ENCODE measurements at places on chromosomes 5 and 9.

- no peak for DNase-seq
These were observed 984 bp upstream of the RAD23B start for GRCh38 chr9:107281922-107282667.

GRCh38 chr9:125145425-125145824 is 2.1 kb upstream of the SCAI start:
- DNase-seq, result no peak

DNA sequence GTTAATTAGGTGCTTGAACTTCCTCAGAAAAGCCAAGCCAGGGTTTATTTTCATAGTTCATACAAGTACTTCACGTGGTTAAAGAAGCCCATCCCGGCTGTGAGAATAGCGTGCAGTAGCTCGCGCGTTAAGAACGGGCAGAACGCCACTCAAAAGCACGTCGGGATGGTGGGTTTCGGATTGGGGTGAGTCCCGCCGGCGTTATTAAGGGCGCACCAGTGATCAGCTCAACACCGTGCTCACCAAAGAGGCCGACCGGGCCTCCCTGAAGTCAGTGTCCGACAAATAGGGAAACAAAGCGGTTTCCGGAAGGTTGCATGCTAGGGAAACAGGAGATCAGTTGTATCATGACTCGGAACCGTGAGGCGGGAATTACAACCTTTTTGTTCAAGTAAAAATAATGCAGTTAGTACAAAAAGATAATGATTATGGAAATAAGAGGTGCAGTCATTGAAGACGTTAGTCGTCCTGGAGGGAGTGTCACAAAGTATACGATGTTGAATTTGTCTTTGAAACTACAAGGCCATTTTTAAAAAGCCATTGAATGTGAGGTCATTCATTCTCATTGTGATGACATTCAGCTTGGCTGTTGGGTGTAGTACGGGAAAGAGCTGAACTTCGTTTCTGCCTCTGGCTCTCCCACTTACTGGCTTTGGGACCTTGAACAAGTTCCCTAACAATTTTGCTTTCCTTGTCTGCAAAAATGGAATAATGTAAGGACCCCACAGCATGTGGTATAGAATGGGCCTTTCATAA is 992 bp downstream of the SETD9 start:
- peak; percentile 34 for DNase-seq

DNA sequence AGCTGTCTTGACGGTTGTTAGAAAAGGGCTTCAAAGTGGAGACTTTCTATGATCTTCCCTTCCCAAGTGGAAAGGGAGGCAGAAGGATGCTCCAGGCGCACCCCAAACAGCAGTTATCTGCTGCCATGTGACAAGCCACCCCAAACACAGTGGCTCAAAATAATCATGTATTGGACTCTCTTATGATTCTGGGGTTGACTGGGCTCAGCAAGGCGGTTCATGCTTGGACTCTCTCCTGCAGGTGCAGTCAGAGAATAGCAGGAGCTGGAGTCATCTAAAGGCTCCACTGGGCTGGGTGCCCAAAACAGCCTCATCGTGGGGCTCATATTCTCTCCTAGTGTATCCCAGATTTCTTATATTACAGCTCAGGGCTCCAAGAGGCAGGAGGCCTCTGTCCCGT is 177.6 kb upstream of the IER5L start:
- no peak for DNase-seq

DNA sequence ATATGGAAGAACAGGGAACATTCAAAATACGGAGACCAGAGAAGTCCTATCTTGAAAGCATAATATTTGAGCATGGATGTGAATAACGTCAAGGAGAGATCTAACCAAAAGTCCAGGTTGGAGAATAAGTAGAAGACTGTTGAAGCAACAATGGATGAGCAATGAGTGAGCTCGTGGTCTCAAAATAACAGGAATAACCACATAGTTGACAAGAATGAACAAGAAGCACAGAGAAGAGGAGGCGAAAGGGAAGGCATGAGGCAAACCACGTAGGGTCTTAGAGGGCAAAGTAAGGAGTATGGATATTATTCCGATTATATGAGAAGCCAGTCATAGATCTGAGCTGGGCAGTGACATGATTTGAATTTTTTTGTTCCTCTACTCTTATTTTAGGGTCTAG is 710.2 kb downstream of the BRINP1 start:
- DNase-seq, result no peak

DNA sequence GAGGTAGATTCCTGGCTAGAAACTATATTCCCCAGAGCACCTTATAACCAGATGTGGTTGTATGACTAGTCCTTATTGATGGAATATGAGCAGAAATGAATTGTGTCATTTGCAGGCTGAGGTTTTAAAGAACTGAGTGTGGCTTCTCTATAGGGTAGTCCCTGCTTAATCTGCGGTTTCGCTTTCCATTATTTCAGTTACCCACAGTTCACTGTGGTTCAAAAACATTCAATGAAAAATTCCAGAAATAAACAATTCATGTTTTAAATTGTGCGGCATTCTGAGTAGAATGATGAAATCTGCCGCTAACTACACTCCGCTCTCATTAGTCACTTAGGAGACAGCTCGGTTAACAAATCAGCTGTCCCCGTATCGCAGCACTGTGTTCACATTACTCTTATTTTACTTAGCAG is 65.1 kb downstream of the ANKRD55 start:
- DNase-seq, result peak; percentile 84

DNA sequence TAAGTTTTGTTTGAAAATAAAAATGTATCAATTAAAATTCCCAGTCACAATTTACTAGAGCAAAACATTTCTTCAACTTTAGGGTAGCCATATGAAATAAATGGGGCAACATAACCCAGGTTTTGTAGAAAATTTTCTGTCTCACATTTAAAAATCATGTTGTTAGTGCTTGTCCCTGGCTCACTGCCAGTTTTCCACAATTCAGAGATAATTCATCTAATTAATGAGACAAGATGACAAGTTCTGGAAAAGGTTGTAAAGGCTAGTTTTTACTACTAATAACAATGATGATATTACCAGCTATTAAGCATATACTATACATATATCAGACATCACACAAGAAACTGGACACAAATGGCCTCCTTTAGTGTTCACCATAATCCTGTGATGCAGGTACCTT is 45.9 kb downstream of the MEGF9 start:
- DNase-seq, result no peak

GRCh38 chr9:99158629-99159028 is 53.7 kb downstream of the TGFBR1 start:
- DNase-seq, result no peak

- no peak for DNase-seq
These were observed 31.5 kb downstream of the SLC22A4 start for GRCh38 chr5:132325691-132326090.

DNA sequence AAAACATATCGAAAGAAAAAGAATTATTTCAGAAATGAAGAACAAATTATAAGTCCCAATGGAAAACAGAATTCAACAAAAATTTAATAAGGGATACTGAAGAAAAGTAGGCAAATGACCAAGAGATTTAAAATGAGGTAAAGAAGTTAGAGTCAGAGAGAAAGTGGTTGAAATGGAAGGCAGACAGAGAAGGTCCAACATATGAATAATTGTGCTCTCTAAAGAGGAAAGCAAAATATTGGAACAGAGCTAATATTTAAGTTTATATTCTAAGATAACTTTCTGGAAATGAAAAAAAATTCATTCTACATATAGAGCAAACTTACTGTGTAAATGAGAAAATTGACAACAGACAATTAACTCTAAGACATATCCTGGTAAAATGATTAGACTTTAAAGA is 94.1 kb downstream of the PTCH1 start:
- DNase-seq, result no peak

DNA sequence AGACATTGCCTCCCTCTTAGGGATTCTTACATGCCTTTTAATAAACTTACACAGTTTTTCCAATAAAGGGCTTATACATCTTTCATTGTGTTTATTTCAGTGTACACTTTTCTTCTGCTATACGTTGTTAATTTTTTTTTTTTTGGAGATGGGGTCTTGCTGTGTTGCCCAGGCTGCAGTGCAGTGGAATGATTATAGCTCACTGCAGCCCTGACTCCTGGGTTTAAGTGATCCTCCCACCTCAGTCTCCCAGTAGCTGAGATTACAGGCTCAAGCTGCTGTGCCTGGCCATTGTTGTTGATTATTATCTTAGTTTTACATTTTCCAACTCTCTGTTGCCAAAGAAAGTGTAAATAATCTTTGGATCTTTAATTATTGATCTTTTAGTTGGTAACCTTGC is 89.8 kb downstream of the GTF3C4 start:
- no peak for DNase-seq

DNA sequence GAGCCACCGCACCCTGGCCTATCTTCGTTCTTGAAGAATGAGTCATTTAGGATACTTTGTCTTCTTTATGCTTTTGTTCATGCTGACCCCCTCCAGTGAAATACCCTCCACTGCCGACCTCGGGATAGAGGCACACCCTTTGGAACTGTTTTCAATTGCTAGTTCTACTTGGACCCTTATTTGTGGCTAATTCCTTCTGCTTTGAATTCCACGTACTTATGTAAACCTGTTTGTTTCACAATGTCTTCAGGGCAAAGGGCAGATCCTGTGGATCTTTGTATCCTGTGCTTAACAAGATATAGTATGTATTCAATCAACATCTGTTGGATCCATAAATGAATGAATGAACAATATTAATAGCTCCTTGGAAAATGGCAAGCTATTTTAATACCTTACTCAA is 19.6 kb upstream of the AOPEP start:
- DNase-seq, result no peak

DNA sequence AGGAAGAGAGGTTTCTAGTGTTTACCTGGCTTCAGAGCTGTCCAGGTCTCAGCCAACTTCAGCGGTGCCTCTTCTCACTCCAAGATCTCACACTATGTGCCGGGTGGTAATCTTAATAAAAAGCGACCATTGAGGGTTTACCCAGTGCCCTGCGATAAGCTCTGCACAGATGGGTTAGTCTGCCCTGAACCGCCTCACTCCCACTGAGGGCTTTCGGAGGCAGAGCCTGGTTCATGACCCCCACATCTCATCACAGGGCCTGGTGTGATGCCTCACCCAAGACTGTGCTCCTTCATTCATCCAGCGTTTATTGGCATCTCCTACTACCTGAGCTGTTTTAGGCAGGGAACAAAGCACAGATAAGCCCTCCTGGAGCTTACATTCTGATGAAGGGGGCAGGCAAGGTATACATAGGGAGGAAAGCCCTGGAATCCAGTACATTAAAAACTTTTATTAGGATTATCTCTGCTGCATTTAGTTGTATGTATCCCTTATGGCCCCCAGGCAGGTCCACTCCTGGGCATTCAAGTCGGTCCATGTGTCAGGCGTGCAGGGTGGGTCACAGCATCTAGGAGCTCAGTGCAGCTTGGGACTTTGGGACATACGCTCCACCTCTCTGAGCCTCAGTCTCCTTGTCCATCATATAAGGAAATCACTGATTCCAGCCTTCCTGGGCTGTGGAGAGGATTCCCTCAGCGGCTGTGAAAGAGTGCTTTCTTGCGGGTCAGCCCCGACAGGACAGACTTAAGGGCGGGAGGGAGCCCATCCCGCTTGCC is 613 bp upstream of the COL15A1 start:
- no peak for DNase-seq

- no peak for DNase-seq
These were observed 51.7 kb downstream of the RXRA start for GRCh38 chr9:134377976-134378375.

- peak; percentile 23 for DNase-seq
These were observed 686 bp upstream of the COL27A1 start for GRCh38 chr9:114154600-114155102.

- DNase-seq, result no peak
These were observed 507.3 kb downstream of the CTNND2 start for GRCh38 chr5:11396917-11397316.

GRCh38 chr5:19297934-19298333 is 690.1 kb downstream of the CDH18 start:
- DNase-seq, result no peak

- DNase-seq, result no peak
These were observed 2.5 kb upstream of the LPCAT1 start for GRCh38 chr5:1526190-1526631.

GRCh38 chr5:134110382-134110781 is 4.1 kb upstream of the TCF7 start:
- no peak for DNase-seq

GRCh38 chr9:92494856-92495255 is 12.6 kb upstream of the ASPN start:
- DNase-seq, result no peak

DNA sequence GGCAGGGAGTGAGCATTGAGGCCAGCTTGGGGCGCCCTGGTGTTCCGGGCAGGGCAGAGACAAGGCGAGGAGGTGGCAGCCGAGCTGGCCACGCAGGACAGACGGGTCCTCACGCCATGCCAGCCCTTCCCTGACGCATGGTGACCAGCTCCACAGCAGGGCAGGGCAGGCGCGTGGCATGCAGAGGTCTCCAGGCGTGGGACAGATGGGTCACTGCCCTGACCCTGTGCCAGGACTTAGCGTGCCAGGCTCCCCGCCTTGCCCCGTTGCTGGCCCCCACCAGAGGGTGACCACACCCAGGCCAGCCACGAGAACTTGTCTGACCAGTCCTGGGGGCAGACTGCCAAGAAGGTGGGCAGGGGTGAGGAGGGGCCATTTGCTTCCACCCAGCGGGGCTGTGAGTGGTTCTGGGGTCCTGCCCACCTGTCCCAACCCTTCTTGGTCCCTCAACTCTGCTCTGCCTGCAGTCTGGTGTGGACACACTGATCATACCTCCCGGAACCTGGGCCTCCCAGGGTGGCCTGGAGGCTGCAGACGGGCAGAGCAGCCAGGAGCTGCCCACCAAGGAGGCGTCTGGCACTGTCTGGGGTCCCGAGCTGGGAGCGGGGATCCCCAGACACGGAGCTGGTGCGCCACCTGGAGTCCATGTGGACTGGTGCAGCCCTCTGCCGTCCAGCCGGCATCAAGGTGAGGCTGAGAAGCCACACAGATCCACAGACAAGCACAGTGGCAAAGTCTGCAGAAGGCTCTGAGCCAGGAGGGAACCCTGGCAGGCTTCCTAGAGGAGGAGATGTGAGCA is at the start of gene RNF224:
TSS of gene RNF224 (plus strand) at position 449 of the 799 bp plus-strand sequence. CDS start 834 bp downstream, outside the sequence.
- DNase-seq, result peak; percentile 27

DNA sequence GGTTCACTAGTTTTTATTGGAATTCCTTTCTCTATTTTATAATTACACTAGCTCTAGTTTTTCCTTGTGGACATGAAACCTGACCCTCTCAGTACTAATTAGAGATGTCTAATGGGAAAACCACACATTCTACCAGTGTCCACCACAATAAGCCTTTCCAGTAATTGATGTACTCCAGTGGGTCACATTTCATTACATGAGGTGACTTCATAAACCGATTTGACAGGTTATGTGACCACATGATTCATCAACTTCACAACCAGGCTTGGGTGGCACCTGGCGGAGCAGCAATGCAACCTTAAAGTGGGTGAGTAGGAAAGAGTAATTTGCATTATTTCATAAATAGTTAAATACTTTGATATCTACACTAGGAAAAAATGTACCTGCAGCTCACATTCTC is 284.2 kb upstream of the ADAMTS16 start:
- DNase-seq, result peak; percentile 4

All from astrocyte (in vitro differentiated cells and primary cell).